ENCODE measurements at places on chromosomes 7 and 10.

- no peak for DNase-seq
These were observed 117.0 kb upstream of the FAM204A start for GRCh38 chr10:118458957-118459641.

GRCh38 chr10:84820120-84820519 lies 491.7 kb downstream of the CCSER2 start:
- no peak for DNase-seq

GRCh38 chr7:84274029-84274638 lies 79.5 kb upstream of the SEMA3A start:
- no peak for DNase-seq

- DNase-seq: no peak
These were observed 69.4 kb downstream of the VOPP1 start for GRCh38 chr7:55502858-55503440.

GRCh38 chr7:3229904-3230470 lies 71.1 kb upstream of the SDK1 start:
- no peak for DNase-seq

- DNase-seq: no peak
These were observed 87.9 kb downstream of the ACTR3B start for GRCh38 chr7:152847386-152847908.

- DNase-seq: no peak
These were observed 30.8 kb downstream of the PRLHR start for GRCh38 chr10:118564652-118565051.

- DNase-seq: no peak
These were observed 80.8 kb downstream of the VWDE start for GRCh38 chr7:12322903-12323300.

GRCh38 chr7:82507976-82508677 lies 64.5 kb upstream of the CACNA2D1 start:
- no peak for DNase-seq

GRCh38 chr7:117872561-117873309 lies 506 bp downstream of the CTTNBP2 start:
- DNase-seq: no peak

- no peak for DNase-seq
These were observed 16.1 kb downstream of the OGDH start for GRCh38 chr7:44622342-44623151.

DNA sequence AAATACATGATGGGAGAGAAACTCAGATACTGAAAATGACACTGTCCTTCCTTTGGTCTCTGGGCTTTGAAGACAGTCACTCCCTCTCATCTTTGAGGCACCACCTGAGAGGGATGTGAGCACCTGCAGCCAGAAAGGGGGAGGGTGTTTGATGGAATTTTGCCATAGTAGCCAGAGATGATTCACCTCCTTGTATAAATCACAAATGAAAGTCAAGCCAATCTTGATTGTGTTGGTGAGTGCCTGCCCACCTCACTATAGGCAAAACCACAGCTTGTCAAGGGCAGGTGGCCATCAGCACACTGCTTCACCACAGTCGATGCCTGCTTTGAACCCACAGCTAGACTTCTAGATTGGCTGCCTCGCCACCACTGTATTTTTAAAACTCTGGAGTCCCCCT lies 48.2 kb downstream of the PON1 start:
- DNase-seq: no peak

DNA sequence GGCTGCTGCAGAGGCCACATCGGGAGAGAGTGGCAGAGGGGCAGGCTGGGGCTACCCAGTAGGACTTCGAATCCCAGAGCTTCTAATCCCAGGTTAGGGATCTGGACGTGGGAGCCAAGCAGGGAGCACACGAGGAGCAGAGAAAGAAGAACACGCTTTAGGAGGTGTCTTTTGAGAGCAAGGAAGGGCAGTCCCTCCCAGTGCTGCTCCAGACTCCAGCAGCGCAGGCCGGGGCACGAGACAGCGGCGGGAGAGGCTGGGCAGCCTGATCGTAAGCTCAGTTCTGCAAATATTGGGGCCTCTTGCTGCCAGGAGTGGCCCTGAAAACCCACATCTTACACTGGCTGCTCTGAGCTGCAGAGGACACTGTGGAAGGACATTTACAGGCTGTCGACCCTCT lies 75.9 kb downstream of the HIPK2 start:
- DNase-seq: no peak

- DNase-seq: no peak
These were observed 580.1 kb downstream of the GRID1 start for GRCh38 chr10:85786401-85786899.

DNA sequence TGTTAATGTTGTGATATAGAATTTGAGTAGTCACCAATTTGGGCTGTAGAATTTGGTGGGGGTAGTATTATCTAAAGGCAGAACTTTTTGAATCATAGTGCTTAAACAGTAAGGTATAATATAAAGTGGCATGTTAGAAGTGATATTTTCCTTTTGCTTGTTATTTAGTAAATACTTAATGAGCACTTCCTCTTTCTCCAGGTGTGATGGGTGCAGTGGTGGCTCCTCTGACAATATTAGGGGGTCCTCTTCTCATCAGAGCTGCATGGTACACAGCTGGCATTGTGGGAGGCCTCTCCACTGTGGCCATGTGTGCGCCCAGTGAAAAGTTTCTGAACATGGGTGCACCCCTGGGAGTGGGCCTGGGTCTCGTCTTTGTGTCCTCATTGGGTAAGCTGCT lies 10.5 kb downstream of the GHITM start:
- no peak for DNase-seq

- no peak for DNase-seq
These were observed 159.3 kb downstream of the ETV1 start for GRCh38 chr7:13829914-13830900.

- no peak for DNase-seq
These were observed 129.7 kb upstream of the SEC61G start for GRCh38 chr7:54888734-54889082.

DNA sequence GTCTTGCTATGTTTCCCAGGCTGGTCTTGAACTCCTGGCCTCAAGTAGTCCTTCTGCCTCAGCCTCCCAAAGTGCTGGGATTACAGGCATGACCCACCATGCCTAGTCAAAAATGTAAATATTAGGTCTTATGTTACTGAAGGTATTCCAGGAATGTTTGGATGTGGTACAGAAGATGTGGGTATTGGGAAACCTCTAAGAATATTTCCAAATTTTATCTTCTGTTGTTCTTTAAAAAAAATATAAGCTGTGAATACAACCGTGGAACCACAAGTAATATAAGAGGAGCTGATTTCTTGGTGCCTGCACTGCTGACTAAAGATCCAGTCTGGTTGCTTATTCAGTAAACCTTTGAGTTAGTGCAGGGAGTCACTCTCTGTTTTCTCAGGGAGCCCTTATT lies 178.3 kb downstream of the AUTS2 start:
- no peak for DNase-seq

GRCh38 chr10:7541137-7542087 lies 125.4 kb downstream of the ITIH5 start:
- DNase-seq: no peak

DNA sequence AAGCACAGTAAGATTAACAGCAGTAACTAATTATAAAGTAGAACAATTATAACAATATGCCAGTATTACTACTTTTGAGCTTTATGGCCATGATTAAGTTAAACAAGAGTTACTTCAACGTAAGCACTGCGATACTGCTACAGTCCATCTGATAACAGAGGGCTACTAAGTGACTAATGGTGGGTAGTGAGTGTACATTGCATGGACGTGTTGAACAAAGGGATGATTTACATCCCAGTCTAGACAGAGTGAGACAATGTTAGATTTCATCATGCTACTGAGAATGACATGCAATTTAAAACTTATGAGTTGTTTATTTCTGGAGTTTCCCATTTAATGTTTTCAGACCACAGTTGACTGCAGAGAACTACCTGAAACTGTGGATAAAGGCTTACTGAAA lies 45.6 kb downstream of the TPST1 start:
- no peak for DNase-seq

DNA sequence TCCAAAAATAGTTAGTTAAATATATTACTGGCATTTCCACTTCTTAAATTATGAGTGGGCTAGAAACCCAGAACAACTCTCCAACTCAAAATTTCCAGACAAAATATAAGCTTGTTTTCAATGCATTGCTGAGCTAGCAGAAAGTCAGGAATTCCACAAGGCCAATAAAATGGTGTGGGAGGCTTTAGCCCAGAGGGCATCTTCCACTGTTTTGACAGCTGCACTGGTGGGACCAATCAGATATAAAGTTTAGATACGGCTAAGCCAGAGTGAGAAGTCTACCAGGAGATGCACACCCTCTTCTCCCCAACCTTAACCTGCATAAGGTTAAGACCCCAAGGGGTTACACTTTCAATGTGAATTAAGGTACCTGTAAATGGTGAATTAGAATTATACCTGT lies 76.6 kb downstream of the AMPH start:
- DNase-seq: no peak

DNA sequence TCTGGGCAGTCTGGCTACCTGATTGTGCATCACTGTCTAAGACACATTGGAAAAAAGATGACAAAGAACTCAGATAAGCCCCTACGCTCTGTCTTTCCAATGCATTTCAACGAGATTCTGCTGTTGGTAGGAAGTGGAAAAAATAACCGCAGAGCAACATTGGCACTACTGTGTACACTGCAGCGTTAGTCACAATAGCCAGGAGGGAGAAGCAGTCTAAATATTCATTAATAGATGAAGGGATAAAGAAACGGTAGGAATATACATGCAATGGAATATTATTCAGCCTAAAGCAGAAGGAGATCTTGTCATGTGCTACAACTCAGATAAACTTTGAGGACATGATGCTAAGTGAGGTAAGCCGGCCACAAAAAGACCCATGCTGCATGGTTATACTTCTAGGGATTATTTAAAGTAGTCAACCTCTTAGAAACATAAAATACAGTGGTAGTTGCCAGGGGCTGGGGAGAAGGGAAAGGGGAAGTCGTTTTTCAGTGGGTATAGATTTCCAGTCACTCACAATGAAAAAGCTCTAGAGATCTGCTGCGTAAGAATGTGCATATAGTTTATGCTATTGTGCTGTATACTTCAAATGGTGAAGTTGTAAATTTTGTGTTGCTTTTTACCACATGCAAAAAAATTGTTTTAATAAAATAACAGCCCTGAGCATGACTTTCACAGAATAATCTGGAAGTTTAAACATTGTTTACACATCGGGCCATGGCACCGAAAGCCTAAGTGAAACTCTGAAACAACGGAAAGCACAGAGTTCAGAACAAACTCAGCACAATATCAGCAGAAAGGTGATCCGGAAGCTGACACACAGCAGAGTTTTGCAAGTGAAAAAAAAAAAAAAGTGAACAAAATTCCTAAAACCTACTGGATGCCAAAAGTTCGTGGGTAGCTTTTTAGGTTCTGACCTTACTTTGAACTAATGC lies 40.1 kb downstream of the ELMO1 start:
- no peak for DNase-seq

- DNase-seq: no peak
These were observed 8.4 kb downstream of the LRMDA start for GRCh38 chr10:75439811-75440210.

GRCh38 chr7:48416327-48416908 lies 245.2 kb downstream of the ABCA13 start:
- DNase-seq: no peak

- DNase-seq: no peak
These were observed 73.8 kb upstream of the PAPSS2 start for GRCh38 chr10:87585565-87586514.

GRCh38 chr10:18308600-18308999 lies 168.4 kb downstream of the CACNB2 start:
- DNase-seq: no peak

DNA sequence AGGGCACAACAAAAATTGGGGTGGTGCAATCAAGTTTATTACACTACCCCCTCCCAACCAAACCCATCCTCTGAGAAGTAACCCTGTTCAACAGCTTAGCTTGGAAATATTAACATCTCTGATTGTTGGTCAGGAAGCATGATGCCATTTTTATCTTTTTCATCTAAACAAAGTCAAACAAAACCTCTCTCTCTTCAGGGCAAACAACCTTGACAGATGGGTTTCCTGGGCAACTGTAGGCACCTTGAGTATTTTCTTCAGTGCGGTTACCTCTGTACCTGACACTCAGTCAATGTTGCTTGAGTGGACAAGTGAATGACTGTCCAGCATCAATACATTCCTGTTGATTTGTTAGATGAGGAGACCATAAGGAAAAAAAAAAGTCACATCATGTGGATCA lies 183.6 kb downstream of the NRP1 start:
- no peak for DNase-seq

- DNase-seq: no peak
These were observed 399.0 kb downstream of the GRID1 start for GRCh38 chr10:85967594-85967993.

DNA sequence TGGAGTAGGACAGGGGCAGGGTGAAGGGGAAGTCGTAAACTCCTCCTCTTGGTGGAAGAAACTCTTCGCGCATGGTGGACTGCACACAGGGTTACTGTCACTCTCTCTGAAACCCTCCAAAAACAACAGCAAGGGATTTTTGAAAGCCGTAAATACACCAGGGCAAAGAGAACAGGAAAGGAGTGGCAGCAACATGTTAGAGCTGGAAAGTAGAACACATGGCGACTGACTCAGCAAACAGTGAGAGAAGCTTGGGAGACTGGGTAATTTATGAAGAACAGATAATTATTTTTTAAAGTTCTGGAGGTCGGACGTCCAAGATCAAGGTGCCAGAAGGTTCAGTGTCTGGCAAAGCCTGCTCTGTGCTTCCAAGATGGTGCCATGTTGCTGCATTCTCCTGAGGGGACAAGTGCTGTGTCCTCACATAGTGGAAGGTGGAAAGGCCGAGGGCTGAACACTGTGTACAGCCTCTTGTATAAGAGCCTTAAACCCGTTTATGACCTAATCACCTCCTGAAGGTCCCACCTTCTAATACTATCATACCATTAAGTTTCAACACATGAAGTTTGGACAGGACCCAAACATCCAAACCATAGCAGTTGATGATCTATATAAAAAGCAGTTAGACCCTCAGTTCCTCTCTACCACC lies 22.5 kb upstream of the C10orf53 start:
- DNase-seq: no peak

DNA sequence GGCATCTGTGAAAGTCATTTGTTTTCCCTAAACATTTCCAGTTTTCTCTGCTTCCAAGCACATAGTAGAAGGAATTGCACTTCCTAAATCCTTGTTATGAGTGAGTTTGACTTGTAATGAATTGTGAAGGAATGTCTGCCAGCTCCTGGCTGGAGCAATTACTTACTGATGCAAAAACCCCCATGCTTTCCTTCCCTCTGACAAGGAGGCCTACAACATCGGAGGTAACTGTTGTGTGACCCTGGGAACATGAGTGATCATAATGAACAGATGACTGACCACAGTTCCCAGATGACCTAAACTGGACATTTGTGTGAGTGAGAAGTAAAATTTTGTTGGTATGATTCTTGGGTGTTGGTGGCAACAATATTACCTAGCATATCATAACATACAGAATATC lies 21.4 kb upstream of the CPVL start:
- DNase-seq: no peak

Measured in naive thymus-derived CD8-positive, alpha-beta T cell (primary cell).